RPMI7951 (cell line): ENCODE measurements at places on chromosomes 16 and 17. TPM values are rescaled to one million over a fixed set of nuclear protein-coding genes. Genes with fewer than 3 reads are reported as not detected.

NRN1L gene
- 1.3 TPM in 1 of 2 replicates, not detected in the other for total RNA-seq

SLC13A2 gene
- not detected in 2 replicates for total RNA-seq

DNA sequence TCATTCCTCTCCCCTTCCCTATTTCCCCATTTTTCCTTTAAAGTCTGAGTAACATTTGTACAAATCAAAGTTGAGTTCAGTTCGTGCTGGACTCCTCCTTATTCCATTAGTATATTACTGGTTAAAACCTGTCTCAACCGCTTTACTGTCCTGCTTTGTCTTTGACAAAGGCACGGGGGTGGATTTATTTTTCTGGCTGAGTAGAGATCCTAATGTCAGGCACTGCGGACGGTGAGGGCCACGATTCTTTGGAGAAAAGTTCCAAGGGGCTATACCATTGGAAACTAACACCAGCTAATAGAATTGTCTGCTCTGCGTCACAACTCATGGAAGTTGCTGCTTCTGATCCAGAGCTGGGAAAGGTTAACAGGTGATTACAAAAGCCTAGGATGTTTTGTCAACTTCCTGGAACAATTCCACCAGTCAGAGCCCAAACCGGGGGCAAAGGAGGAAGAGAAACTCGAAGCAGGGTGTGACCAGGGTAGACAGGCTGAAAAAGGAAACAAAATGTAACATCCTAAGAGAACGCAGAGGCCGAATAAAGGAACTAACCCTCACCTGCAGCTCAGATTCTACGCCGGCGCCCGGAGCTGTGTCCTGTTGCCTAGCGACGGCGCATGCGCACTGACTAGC, 12.4 kb downstream of the TAT start:
- DNase-seq = no peak

DNA sequence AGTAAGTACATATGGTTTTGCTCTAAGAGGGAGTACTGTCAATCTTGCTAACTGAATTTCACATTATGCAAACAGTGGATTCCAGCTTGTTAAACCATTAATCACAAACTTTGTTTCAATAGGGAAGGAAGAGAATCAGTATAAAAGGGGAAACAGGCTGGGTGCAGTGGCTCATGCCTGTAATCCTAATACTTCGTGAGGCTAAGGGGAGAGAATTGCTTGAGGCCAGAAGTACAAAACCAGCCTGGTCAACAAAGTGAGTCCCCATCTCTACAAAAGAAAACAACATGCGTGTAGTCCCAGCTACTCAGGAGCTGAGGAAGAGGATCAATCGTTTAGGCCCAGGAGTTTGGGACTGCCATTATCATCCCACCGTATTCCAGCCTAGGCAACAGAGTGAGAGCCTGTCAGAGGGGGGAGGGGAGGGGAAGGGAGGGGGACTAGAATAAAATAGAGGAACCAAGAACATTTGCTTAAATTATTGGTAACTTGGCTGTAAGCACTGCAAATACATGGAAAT, 65.7 kb downstream of the FBXL20 start:
- no peak for DNase-seq

- peak; percentile 15 for DNase-seq
Observed at GRCh38 chr17:68868708-68869107, 86.5 kb downstream of the ABCA8 start.

DNA sequence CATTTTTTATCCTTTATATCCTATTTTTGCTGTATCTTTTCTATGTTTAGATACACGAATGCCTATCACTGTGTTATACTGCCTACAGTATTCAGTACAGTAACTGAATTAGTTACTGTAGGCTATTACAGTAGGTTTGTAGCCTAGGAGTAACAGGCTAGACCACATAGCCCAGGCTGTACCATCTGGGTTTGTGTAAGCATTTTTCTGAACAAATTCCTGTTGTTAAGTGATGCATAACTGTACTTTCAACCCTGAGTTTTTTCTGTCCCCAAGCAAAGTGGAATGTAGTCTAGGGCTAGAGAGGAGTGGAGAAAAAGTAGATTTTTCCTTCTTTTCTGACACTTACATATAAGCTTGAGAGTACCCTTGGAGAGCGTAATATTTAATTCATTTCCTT, 282.1 kb downstream of the HS3ST3B1 start:
- DNase-seq = no peak

- DNase-seq = no peak
Observed at GRCh38 chr16:19136549-19137196, 22.9 kb downstream of the ITPRIPL2 start.

DNA sequence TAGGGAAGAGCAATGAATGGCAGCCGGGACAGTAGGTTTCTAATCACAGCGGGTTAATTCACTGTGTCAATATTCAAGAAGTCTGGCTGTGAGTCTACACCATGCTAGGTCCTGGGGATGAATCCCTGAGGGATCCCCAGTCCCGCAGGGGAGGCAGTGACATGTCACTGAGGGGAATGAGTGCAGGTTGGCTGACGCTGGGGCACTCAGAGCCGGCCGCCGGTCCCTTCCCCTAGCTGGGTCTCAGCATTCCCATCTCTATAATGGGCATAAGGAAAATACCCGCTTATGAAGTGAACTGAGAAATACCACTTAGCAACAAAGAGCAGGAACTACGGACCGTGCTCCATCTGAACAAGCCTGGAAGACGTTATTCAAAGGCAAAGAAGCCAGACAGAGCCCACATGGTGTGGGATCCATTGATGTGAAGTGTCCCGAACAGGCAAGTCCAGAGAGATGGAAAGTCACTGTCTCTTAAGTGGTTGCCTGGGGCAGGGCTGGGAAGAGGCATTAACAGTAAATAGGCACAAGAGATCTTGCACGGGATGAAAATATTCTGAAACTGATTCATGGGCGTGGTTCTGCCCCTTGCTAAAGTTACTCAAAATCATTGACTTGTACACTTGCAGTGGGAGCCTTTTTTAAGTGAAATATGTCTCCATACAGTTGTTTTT, 31.9 kb downstream of the PPL start:
- DNase-seq = no peak

DNA sequence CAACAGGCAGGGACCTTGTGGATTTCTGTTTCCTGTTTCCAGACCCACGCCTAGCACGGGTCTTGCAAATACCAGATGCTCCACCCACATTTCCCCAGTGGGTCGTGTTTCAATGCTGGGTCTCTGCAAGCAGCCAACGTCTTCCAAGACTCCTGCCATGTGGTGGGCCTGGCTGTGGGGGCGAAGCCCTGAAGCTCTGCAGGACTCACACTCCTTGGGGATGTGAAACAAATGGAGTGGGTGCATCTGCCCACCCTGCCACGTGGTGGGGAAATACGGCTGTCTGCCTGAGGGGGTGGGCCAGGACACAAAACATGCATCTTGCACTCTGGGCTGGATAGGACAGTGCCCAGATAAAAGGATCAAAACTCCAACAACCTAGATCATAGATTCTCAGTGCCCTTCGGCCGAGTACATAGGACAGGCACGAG, 32.6 kb downstream of the FA2H start:
- peak; percentile 16 for DNase-seq

DNA sequence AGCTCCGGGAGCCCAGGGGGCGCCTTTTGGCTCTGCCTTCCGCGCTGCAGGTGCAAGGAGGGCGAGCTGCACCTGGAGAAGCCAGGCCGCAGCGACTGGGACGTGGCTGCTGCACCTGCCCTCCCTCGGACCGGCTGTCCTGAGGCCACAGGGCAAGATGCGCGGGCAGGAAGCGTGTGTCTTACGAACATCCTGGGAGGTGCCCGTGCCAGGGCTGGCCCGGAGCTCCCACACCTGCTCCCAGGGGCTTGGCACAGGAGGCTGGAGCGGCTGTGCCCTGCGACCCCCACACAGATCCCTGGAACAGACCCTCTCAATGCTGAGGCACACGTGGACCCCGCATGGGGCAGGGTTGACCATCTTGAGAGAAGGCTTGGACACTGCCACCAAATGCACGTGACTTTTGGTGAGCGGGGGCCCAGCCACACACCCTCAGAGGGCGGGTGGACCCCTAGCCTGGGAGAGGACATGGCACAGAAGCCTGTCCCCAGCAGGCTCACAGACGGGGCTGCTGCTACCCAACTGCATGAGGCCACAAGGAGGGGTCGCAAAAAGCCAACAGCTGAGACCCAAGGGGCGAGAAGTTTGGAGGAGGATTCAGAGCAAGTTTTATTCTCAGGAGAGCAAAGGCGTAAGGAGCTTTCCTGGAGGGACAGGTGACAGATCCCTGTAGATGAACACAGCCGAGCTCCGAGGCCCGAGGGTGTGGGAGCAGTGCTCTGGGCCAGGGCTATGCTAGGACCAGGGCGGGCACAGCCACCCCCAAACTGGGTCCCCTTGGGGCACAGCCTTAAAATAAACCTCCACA, 11.4 kb downstream of the NDUFAF8 start:
- no peak for DNase-seq

- no peak for DNase-seq
Observed at GRCh38 chr17:384622-385177, 32.1 kb upstream of the RPH3AL start.

- no peak for DNase-seq
Observed at GRCh38 chr17:78159575-78160158, 8.7 kb upstream of the SYNGR2 start.

- peak; percentile 53 for DNase-seq
Observed at GRCh38 chr17:40903129-40903847, 18.2 kb upstream of the KRT20 start.

- peak; percentile 66 for DNase-seq
Observed at GRCh38 chr17:2190014-2190413, 113.6 kb downstream of the SMG6 start.

DNA sequence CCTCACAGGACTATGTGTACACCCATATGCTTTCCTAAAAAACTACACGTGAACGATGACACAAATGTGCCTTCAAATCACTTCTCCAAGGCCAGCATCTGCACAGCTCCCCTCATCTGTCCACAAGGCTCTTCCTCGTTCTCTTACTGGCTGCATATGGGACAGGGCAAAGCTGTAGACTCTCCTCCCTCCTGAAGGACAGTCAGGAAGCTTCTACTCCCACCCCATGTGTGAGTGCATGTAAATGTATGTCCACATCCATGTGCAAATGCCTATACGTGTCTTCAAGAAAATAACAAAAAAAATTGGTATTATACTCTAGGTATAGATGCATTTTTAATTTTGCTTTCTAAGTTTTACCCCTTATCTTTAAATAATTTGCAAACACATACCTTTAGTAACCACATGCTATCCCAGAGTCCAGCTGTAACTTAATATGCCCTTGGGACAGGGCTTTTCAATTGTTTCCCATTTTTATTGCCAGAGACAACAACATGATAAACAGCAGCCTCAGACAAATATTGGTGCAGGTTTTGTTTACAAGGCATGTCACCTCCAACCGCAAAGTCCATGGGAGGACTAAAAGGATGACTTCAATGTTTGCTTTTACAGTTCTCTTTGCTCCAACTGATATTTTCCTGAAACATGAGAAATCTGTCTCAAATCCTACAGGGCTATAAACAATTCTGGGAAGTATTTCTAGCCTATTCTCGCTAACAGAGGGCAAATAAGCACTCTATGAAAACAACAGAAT, 31.6 kb upstream of the FAAP100 start:
- DNase-seq = no peak

GRCh38 chr16:22050963-22051362, 41.4 kb upstream of the VWA3A start:
- DNase-seq = no peak

- no peak for DNase-seq
Observed at GRCh38 chr16:62020681-62021080, 15.6 kb downstream of the CDH8 start.

HASPIN gene
- 11.7 and 14.2 TPM in 2 replicates for total RNA-seq

GRCh38 chr17:56317351-56318208, 164.3 kb downstream of the ANKFN1 start:
- no peak for DNase-seq

AOC2 gene
- 0.10 and 0.36 TPM in 2 replicates for total RNA-seq

WIPI1 gene
- total RNA-seq = 44.1 and 49.5 TPM in 2 replicates

- DNase-seq = no peak
Observed at GRCh38 chr17:80946449-80946848, 45.2 kb upstream of the CHMP6 start.

GRCh38 chr16:1771864-1772361, 570 bp upstream of the NME3 start:
- no peak for DNase-seq

DNA sequence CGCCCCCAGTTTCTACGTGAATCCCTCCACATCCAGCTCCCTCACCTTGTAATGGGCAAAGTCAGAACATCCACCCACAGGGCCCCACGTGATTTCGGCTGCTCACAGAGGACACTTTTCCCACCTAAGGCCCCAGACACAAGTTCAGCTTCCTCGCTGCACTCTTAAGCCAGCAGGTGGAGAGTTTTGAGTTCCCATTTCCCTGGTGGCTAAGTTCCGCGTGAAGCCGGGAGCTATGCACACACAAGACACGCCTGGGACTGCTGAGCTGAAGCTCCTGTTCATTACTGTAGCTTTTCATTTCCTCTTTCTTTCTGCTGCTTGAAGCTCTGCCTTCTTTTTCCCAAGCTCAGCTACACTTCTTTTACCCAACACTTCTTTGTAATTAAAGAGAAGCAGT, 273.8 kb downstream of the NPIPA8 start:
- DNase-seq = no peak

- no peak for DNase-seq
Observed at GRCh38 chr17:55617441-55617840, 105.2 kb downstream of the TMEM100 start.
